ENCODE measurements at places on chromosomes 11 and 22.

DNA sequence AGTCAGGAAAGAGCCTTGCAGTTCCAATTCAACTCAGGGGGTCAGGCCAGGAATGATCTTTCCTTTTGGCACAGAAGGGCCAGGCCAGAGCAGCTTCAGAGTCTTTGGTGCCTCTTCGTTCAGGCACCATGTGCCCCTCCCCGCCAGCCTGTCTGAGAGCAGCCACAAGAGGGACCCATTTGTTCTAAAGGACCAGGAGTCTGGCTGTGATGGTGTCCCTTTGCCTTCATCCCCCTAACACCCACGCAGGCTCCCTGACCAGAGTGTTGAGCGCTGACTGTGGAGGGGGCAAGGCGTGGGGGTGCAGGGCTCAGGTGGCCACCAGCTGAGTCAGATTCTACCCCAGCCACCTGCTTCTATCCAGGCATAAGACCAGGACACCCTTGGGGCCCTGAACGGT lies 156.4 kb downstream of the TTC17 start:
- DNase-seq = no peak

DNA sequence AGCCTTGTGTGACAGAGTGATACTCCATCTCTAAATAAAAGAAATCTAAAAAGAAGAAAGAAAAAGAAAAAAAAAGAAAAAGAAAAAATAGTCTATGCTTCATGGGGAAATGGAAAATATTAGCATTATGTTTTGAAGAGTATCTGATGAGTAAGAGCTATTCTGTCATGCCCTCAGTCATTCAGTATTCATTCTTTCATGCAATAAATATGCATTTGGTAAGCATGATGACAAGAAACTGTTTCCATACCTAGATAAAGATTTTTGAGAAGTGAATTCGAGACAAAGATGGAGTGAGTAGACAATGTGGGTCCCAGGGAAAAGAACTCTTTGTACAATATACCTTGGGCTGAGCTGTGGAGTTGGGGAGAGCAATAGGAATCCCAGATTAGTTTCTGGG lies 6.2 kb upstream of the IFTAP start:
- DNase-seq = no peak

- no peak for DNase-seq
Measured at GRCh38 chr11:85540635-85541205, 86.4 kb downstream of the DLG2 start.

DNA sequence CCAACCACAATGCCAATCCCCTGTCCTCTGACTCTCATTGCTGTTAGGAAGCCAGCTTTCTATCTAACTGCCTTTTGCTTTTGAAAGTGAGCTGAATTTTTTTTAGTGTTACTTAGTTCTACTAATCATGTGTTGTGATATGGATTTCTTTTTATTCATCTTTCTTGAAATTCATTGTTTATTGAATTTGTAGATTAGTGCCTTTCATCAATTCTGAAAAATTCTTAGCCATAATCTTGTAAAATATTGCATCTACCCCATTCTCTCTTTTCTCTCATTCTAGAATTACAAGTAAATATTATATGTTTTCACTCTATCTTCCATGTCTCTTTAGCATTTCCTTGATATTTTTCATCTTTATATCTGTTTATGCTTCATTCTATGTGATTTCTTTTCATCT lies 47.8 kb downstream of the DDIAS start:
- no peak for DNase-seq

GRCh38 chr11:86488553-86488952 lies 113.9 kb downstream of the CCDC81 start:
- no peak for DNase-seq

DNA sequence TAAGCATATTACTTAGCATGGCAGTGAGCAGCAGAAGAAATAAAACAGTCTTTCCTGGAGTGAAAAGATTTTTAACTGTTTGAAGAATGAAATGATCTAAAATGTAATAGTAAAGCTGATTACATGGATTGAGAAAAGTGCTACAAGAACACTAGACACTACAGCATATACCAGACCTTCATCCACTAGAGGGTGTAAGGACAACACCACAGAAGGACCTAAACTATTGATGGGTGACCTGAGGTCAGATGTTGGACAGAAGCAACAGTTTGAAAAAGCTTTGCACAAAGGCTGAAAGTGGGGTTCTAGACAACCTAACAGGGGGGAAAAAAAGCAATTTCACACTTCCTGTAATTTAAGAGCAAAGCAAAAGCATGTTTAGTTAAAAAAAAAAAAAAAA lies 97.7 kb downstream of the RBFOX2 start:
- peak; percentile 73 for DNase-seq

DNA sequence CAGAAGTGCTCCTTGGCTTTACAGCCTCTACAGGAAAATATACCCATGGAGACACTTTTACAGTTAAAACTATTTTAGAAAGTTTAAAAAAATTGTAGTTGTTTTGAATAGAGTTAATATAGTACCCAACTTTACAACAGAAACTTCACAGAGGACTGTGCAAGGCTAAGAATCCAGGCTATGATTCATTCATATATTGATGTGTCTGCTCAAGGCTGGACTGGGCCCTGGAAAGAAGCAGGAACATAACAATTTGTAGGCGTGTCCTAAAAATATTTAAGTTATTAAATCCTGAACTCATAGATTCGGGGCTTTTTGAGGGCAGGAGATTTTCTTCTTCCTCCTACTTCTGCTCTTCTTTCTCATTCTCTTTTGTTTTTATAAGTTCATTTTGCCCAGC lies 291.5 kb upstream of the CCDC179 start:
- DNase-seq = no peak

DNA sequence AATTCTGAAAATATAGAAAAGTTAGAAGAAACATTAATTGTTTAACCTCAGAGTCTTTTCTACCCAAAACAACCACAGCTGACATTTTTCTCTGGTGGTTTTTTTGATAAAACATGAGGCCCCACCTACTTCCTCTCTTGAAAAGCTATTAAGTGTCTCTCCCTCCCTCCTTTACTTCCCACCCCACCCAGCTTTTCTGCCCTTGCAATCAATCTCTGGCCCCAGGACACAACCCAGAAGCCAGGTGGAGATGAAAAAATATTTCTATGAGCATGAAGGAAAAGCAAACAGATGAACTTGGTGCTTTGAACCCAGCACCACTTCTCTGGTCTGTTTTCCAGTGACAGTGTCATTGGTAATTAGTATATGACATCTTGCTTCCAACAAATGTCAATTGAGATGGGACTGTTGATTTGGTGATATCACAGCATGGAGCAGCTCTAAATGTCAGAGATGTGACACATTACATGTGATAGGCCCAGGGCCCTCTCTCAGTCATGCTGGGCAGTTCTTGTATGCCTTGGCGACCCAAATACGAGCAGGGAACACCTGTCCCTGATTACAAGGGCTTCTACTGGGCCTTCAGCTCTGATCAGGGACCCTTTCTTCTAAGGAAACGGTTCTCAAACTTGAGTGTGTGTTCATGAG lies 23.9 kb upstream of the TMPRSS13 start:
- no peak for DNase-seq

DNA sequence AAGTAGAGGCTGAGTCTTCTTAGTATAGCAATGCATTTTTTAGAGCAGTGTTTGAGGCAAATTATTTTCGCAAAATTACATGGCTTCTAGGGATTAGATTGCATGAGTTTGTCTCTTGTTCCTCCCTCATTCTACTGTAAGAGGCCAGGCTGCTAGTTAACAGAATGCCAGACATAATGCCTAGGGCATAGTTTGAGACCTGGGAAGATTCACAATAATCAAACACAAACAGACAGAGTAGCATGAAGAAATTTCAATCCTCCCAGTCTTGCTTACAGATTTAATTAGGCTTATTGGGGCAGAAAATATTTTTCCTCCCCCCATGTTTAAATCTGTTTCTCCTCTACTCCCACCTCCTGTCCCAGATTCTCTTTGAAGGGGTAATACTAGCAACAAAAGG lies 48.3 kb downstream of the ARHGEF12 start:
- DNase-seq = no peak

DNA sequence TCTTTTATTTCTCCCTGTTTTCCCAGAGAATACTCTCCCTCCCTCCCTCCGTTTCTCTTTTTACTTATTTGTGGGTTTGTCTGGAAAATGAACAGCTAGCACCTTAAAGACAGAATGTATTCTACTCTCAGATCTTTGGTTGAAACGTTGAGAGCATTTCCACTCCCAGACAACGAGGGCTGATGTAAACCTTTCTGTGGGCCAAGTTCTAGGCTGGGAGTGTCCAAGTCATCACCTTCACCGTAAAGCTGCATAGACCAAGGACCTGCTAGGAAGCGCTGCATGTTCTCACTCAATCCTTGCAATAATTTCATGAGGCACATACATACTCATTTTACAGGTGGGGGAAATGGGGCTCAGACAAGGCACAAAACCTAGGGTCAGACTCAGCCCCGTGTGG lies 32.4 kb downstream of the MYH9 start:
- no peak for DNase-seq

- no peak for DNase-seq
Measured at GRCh38 chr11:123806249-123806648, at the start of gene OR6M1. Gene OR6M1, minus strand, starts transcription at chr11:123806349. Its CDS starts 0 bp downstream, at chr11:123806349.
